ENCODE measurements at places on chromosomes 13 and 19. TPM values are rescaled to one million over a fixed set of nuclear protein-coding genes. Genes with fewer than 3 reads are reported as not detected.

DNA sequence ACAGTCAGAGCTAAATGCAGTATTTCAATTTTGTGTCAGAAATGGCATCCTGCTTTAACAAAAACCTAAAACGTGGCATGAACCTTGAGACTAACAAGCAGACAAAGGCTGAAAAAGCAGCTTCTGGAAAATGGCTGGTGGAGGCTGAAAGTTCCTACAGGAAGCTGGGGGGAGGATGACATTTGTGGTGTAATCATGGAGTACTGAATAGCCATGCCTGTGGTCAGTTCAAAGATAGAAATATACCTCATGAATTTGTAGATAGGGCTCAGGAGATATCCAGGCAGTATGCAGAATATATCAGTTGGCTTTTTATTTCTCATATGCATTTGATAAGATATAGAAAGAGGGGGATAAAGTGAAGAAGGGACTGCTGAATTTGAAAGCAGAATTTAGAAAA lies 181.7 kb downstream of the UQCRFS1 start:
- H3K4me3 ChIP-seq, result no peak overlapping the region
- no peaks in the 10 kb centered on the region for H3K4me1 ChIP-seq
- no peak for DNase-seq
- H3K27me3 ChIP-seq, result no peaks in the 10 kb centered on the region

Gene MATK
- not detected for total RNA-seq

Gene ICAM1
- 15.3 TPM for total RNA-seq

GRCh38 chr19:1304197-1304924 lies 18.7 kb downstream of the EFNA2 start:
- no peaks in the 10 kb centered on the region for H3K27me3 ChIP-seq
- no peaks in the 10 kb centered on the region for H3K36me3 ChIP-seq
- H3K27ac ChIP-seq, result no peak overlapping the region
- no peak for DNase-seq
- H3K4me1 ChIP-seq, result no peaks in the 10 kb centered on the region

DNA sequence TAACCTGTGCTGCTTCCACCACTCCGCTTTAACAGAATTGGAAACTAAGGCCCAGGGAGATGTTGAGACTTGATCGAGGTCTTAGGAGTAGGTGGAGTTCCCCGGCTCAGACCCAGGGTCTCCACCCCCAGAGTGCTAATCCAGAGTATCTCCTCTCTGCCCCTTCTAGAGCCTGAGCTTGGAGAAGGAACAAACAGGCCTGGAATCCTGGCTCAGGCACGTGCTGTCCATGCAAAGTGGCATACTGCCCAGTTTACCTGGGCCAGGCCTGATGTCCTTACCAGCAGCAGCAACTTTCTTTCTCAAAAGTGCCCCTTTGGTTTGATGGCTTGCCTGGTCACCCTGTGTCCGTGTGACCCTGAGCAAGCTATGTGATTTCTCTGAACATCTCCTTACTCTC lies 3.7 kb downstream of the SYNGR4 start:
- no peak overlapping the region for H3K4me3 ChIP-seq
- no peak overlapping the region for H3K27ac ChIP-seq
- peaks cover 15% of the 10 kb centered on the region for H3K4me1 ChIP-seq
- no peaks in the 10 kb centered on the region for H3K36me3 ChIP-seq

GRCh38 chr19:41334793-41335192 lies 18.9 kb downstream of the TGFB1 start:
- no peak overlapping the region for H3K27ac ChIP-seq
- H3K4me3 ChIP-seq, result no peak overlapping the region
- no peaks in the 10 kb centered on the region for H3K27me3 ChIP-seq
- peaks cover 6% of the 10 kb centered on the region for H3K4me1 ChIP-seq
- H3K36me3 ChIP-seq, result no peaks in the 10 kb centered on the region

- no peak overlapping the region for H3K4me3 ChIP-seq
- no peak overlapping the region for H3K27ac ChIP-seq
- H3K4me1 ChIP-seq, result no peaks in the 10 kb centered on the region
- H3K36me3 ChIP-seq, result no peaks in the 10 kb centered on the region
- no peak for DNase-seq
Measured at GRCh38 chr19:42154471-42155323, 22.5 kb upstream of the POU2F2 start.

Gene ZNF865
- total RNA-seq, result 8.2 TPM

DNA sequence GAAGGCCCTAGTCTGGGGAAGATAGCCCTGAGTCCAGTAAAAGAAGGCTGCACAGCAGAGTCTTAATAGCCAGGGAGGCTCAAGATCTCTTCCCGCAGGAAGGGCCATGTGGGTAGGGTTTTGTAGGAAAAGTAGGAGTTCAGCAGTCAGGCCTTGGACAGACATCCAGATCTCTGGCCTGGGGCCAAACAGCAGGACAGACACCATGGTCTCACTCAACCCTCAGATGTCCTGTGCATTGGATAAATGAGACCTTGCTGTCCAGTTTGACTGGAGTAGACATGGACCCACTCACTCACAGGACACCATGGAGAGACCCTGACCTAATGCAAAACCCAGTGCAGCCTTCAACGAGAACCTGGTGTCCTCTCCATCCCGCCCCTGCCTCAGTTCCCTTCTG lies 3.9 kb downstream of the OCEL1 start:
- H3K4me3 ChIP-seq, result no peak overlapping the region
- DNase-seq, result no peak
- peaks cover 14% of the 10 kb centered on the region for H3K36me3 ChIP-seq
- no peaks in the 10 kb centered on the region for H3K27me3 ChIP-seq

DNA sequence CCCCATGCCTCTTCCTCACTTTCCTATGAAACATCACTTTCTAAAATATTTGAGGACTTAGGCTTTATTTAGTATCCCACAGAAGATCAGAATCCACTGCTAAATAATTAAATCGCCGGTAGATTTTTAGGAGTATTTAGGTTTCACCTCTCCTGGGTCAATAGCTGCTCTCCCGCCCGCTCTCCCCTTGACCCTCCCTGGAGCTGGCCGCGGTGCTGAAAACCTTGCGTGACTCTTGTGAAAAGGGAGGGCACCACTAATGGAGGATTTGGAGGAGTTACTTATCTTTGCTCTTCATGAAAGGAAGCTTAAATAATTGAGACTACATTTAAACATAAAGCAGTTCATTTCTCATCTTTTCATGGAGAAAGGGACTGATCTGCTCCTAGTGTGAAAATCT lies 14.1 kb downstream of the POU4F1 start:
- no peaks in the 10 kb centered on the region for H3K36me3 ChIP-seq
- H3K4me3 ChIP-seq, result no peak overlapping the region
- H3K27me3 ChIP-seq, result peaks cover 34% of the 10 kb centered on the region
- no peaks in the 10 kb centered on the region for H3K4me1 ChIP-seq
- H3K27ac ChIP-seq, result no peak overlapping the region

Measured in PC-3 (cell line).